C1 segment of cervical spinal cord (tissue), 14 donors: ENCODE measurements at places on chromosomes 2 and 18.

DNA sequence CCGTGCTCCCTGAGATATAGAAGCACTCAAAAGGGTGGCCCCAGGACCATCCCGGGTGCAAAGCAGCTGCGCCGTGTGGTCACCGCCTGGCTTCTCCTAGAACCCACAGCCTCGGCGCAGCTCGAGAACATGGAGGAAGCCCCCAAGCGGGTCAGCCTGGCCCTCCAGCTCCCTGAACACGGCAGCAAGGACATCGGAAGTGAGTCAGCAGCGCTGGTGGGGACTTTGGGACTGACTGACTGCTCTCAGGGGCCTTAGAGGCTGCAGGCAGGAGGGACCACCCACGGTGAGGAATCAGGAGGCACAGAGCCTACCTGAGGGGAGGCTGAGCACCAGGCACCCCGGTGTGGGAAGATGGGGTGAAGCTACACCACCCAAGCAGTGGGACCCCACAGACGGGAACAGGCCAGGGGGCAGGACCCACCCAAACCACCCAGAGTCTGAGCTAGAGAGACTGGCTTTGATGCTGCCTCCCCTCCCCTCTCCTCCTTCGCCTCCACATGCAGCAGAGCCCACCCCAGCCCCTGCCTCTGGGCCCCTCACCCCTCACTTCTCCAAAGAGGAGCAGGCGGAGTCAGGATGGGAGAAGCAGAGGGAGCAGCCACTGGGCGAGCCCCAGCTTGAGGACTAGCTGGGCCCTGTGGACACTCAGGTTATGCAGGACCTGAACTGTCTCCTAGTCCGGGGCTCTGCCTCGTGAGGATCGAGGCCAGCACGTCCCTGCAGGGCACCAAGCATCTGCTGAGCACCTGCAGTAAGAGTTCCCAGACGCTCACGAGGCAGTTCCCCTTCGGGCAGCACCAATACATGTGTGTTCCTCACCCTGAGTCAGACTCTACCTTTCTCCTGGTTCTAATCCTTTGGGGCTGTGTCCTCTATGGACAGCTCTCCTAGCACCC lies 28.7 kb downstream of the MTERF4 start:
- DNase-seq = no peak

DNA sequence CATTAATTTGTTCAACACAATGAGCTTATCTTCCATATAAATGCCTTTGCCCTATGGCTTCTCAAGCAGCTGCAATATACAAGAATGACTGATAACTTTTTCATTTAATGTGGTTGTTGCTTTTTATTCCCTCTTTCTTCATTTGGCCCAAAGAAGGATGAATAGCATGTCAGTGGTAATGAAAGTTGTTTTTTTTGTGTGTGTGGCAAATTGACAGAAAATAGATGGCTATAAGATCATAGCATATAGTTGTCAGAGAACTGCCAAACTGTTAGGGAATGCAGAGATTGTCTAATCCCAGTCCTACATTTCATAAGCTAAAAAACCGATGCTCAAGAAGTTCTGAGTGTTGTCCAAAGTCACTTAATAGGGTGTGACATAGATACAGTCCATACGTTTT lies 244.3 kb downstream of the ACTR3 start:
- no peak for DNase-seq

- peak; percentile 33 for DNase-seq
Observed at GRCh38 chr2:205763708-205764211, 81.5 kb downstream of the NRP2 start.

GRCh38 chr2:117917223-117917917 lies 96.5 kb downstream of the CCDC93 start:
- DNase-seq = no peak

DNA sequence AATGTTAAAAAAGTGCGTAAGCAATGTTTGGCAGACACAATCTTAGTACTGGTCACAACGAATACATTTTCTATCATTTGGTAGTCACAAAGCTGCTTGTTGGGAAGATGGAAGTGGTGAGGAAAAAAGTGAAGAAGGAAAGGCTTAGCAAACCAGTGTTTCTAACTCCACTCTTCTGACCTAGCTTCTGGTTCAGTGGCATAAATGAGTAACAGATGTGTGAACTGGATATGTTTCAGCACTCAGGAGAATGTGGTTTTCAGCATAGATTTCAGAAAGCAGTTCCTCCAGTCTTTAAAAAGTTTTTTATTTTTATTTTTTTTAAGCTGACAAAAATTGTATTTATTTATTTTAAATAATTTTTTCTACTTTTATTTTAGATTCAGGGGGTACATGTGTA lies 357.1 kb downstream of the CPS1 start:
- no peak for DNase-seq
